ENCODE measurements at places on chromosomes 1 and 21. TPM values are rescaled to one million over a fixed set of nuclear protein-coding genes. Genes with fewer than 3 reads are reported as not detected.

DNA sequence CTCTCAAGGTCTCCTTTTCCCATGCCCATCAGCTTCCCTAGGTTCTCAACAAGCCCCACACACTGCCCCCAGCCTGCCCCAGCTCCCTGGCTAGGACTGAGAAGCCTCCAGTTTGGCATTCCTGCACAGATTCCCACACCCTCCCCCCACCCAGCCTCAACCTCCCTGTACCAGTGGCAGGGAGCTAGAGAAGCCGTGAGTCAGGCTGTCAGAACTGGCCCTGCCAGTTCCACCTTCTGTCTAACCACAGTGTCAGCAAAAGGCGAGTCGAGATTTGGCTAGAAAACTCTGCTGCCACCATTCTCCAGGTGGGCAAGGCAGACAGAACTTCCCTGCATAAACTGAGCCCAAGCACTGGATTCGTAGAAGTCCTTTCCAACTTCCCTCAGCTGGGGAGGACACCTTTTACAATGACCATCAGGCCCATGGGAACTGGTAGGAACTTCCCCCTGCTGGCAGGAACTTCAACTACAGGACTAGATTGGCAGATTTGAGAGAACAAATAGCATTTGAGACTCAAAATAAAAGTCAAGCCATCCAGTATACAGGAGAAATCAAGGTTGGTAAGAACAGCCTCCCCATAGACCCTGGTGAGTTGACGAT, 31.0 kb downstream of the TNNT2 start:
- no peak overlapping the region for H3K4me3 ChIP-seq
- no peak overlapping the region for H3K27ac ChIP-seq
- no peaks in the 10 kb centered on the region for H3K36me3 ChIP-seq
- peak; percentile 65 for DNase-seq

DNA sequence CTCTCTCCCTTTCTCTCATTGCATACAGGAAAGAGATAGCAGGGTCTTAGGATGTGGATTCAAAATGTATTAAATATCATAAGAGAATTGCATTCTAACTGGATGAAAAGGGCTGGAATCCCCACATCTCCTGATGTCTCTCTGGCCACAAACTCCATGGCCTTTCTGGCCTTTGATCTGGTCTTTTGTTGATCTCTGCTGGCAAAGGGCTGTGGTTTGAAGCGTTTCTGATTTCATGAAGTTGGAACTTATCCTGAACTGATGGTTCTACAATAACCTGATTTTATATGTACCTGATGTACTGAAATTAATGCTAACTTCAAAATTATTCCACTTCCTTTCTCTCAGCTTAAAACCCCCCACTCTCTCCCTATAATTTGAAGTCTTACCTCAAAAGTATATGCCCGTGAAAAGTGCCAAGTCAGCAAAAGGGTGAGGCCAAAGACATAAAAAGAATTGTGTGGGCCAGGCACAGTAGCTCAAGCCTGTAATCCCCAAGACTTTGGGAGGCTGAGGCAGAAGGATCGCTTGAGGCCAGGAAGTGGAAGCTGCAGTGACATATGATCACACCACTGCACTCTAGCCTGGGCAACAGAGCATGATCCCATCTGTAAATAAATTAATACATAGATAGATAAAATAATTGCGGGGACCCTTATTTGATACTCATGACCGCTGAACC, 6.4 kb upstream of the KIF14 start:
- H3K36me3 ChIP-seq: no peaks in the 10 kb centered on the region
- H3K4me1 ChIP-seq: peaks cover 8% of the 10 kb centered on the region
- H3K27me3 ChIP-seq: no peaks in the 10 kb centered on the region
- no peak overlapping the region for H3K4me3 ChIP-seq
- DNase-seq: no peak
- H3K27ac ChIP-seq: no peak overlapping the region

DNA sequence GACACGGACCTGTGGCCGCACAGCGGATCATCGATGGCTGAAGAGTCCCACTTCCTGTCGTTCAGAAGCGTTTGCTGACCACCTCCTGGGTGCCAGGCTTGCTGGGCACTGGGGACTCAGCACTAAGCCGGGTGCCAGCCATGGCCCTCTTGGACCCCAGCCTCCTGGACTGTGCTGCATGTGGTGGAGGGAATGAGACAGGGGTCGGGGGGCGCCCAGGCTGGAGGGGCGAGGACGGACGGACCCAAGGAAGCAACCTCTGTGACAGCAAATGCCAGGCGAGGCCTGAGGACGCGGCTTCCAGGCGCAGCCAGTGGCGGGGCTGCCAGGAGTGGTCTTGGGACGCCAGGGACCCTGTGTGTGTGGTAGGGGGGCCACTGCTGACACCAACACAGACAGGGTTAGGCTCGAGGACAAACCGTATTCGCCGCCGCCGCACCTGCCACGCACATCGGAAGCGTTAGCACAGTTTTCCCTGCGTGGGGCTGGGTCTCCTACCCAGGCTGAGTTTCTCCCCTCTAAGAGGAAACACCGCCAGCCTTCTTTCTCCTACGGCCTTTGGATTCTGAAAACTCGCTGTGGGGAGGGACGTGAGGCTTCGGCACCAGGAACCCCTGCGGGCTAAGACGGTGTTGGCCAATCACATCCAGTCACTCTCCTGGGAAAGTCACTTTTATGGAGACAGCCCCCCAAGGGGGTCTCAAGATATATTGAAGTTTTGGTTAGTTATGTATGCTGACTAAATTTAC, 3.1 kb upstream of the MXRA8 start:
- no peak for DNase-seq
- no peak overlapping the region for H3K4me3 ChIP-seq

- H3K27me3 ChIP-seq: peaks cover 5% of the 10 kb centered on the region
- no peaks in the 10 kb centered on the region for H3K4me1 ChIP-seq
- DNase-seq: no peak
- H3K4me3 ChIP-seq: no peak overlapping the region
- no peaks in the 10 kb centered on the region for H3K36me3 ChIP-seq
Measured at GRCh38 chr21:38048167-38048566, 131.9 kb upstream of the KCNJ6 start.

- peak; percentile 22 for DNase-seq
- H3K36me3 ChIP-seq: no peaks in the 10 kb centered on the region
- peaks cover 8% of the 10 kb centered on the region for H3K4me1 ChIP-seq
- no peak overlapping the region for H3K27ac ChIP-seq
Measured at GRCh38 chr1:24861821-24862727, 68.0 kb downstream of the RUNX3 start.

DNA sequence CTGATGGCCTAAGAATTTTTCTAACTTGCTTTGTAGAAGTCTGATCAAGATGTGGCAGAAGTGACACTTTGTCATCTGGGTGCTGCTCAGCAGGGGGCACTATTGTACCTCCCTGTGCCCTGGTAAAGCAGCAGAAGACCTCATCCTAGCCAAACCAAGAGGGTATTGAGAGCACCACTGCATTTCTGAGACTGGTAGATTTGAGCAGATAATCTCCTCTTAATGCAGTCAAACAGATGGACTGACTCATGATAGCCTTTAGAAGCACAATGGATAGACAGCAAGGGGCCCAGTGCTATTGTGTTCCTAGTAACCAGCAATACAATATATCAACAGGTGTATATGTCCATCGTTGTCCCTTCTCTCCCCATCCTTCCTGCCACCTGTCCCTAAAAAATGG, 5.7 kb downstream of the TPM3 start:
- H3K4me1 ChIP-seq: peaks cover 7% of the 10 kb centered on the region
- H3K36me3 ChIP-seq: no peaks in the 10 kb centered on the region
- peak; percentile 57 for DNase-seq
- H3K27ac ChIP-seq: no peak overlapping the region
- H3K27me3 ChIP-seq: no peaks in the 10 kb centered on the region

- H3K36me3 ChIP-seq: no peaks in the 10 kb centered on the region
- H3K27ac ChIP-seq: no peak overlapping the region
Measured at GRCh38 chr1:77253211-77253610, 28.6 kb upstream of the AK5 start.

DNA sequence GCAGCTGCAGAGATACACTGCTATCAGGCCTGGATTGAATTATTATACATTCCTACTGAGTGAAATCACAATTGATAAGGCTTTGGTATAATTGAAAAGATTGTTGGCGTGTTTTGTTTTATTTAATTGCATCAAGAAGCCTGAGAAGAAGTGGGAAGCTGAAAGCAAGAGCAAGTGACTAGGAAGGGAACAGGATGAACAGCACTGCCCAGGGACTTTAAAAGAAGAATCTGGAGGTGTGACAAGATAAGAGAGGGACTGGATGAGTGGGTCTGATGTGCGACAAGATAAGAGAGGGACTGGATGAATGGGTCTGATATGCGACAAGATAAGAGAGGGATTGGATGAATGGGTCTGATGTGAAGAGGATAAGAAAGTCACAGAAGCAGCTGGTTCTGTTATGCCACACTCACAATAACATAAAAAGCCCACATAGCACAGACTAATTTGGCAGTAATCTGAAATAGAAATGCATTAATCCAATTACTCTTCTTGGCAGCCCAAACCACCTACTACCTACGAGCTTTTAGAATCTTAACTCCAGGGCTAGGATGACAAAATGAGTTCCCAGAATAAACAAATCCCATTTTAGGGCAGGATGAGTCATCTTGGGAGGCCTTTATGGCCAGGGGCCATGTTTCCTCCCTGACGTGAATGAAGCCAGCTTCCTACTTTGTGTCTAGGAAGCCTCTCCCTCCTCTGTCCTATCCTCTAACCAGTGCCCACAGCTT, 129.7 kb downstream of the DUSP10 start:
- peaks cover 3% of the 10 kb centered on the region for H3K4me1 ChIP-seq
- no peaks in the 10 kb centered on the region for H3K36me3 ChIP-seq
- no peak for DNase-seq
- no peak overlapping the region for H3K27ac ChIP-seq
- H3K4me3 ChIP-seq: no peak overlapping the region

DNA sequence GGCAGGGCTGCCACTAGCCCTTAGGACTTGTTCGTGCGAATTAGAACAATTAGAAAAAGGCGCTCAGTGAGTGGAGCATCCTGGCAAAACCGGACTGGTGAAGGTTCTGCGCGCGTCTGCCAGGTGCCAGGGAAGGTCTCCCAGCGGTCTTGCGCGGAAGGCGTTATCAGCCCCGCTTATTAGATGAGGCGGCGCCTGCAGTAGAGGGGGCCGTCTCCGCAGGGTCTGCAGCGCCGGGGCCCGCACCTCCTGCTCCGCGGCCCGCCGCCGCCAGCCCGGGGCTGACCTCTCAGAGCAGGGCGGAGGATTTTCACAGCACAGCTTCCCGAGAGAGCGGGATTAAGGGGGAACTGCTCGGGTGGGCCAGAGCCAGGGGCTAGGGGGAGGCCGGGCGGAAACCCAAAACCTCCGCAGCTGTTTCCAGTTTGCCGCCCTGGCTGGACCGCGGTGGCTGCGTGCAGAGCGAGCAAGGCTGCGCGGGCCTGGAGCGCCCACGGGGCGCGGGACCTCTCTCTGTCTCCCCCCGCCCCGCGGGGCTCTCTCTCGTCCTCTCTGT, 155.2 kb downstream of the FOXD2 start:
- H3K4me1 ChIP-seq: peaks cover 7% of the 10 kb centered on the region
- peak; percentile 47 for DNase-seq
- H3K27me3 ChIP-seq: peaks cover 26% of the 10 kb centered on the region
- H3K27ac ChIP-seq: no peak overlapping the region

CYP4A22 gene
- polyA plus RNA-seq: not detected

EDARADD gene
- 0.70 TPM for polyA plus RNA-seq

UQCRHL gene
- 3.2 TPM for polyA plus RNA-seq

ERICH3 gene
- not detected for polyA plus RNA-seq

All from cardiac muscle cell (in vitro differentiated cells and primary cell).